ENCODE measurements at places on chromosomes 13 and 19.

DNA sequence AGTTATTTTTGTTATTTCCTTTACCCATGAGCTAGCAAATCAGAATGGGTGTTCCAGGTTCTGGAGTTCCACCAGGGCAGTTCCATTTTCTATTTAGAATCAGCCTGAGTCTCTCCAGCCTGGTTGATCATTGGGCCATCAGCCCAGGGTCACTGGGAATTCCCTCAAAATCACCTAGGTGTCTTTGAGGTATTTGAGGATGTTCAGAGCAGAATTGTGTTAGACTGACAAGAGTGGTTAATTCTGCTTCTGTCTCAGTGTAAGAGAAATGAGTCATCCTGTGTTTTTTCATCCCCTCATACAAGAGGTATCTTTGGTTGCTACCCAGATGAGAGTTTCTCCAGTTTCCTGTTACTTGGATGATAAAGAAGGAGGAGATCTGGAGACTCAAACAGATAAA, 11.7 kb downstream of the ZNF66 start:
- no peak for DNase-seq

- DNase-seq, result no peak
Measured at GRCh38 chr13:97921176-97921816, 32.2 kb upstream of the IPO5 start.

DNA sequence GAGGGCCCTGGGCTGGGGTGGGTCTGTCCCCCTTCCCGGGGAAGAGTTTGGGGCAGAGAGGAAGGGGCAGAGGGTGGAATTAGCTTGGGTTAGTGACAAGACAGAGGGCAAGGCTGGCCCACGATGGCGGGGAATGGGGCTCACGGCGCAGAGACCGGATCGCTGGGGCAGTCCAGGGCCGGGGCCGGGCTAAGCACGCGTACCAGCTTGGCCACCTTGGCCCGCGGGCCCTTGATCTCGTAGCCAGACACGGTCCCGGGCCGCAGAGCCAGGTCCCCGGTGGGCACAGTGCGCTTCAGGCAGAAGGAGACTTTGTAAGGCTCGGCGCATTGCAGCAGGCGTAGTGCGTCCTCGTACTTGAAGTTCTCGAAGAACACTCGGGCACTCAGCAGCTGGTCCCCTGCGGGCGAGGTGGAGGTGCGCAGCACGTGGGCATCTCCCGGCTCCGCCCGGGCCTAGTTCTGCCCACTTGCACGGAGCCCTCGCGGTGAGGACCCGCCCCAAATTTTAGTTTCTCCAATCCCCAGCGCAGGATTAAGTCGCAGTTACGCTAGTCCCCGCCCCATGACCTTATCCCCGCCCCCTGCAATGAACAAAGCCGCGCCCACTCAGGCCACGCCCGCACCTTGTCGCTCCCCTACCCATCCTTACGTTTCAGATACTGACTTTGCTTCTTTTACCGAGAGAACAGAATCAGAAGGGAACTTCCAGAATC, 8.6 kb upstream of the HIPK4 start:
- peak; percentile 79 for DNase-seq

DNA sequence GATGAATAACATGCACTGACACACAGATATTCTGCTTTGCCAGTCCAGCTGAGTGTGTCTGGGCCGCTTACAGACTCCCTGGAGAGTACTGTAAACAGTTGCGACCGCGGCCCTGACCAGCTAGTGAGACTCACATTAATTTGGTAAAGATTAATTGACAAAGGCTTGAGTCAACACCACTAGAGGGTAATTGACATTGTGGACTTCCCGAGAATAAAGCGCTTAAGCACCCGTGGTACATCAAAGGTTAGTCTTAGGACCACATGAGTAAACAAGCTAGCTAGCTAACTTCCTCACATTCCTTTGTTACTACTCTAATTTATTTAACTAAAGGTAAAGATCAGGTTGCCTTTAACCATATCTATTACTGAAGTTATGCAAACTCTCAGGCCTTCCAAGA, 624.4 kb upstream of the ARGLU1 start:
- no peak for DNase-seq

- DNase-seq, result peak; percentile 74
Measured at GRCh38 chr19:42433503-42434260, 6.5 kb upstream of the LIPE start.

- DNase-seq, result no peak
Measured at GRCh38 chr13:100977841-100978240, 303.2 kb upstream of the TMTC4 start.

GRCh38 chr13:33744589-33745369, 73.2 kb upstream of the RFC3 start:
- DNase-seq, result no peak

GRCh38 chr19:10888421-10888866, 17.1 kb downstream of the CARM1 start:
- no peak for DNase-seq

DNA sequence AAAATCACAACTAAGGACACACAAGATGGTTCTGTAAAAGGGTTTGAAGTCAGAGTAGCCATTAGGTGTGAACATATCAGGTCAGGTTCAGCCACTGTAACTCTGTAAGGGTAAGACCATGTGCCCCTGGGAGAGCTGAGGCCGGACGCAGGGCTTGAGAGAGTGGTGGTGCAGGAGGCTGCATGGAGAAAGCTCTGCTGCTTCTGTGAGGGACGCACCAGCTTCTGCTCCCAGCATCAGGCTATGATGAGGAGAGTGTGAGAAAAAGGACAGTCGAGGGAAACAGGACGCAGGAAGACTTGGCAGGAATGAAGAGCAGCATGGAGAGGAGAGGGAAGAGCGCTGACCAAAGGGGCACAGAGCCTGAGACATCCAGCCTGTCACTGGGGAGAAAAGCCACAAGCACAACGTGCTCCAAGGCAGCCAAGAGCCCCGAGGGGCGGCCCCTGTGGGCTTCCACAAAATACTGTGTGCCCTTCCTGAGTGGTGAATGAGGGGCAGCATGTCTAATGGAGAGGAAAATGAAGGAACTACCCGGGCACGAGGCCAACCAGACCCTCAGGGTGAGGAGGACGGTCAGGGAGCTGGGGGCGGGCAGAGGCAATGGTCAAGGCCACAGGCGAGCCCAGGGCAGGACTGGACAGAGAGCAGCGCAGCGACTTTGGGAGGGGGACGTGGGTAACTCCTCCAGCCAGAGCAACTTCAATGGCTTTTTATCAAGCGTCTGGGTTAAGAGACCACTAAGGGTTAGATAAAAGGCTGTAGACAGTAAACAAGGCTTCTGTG, 107.7 kb downstream of the COL4A1 start:
- no peak for DNase-seq

DNA sequence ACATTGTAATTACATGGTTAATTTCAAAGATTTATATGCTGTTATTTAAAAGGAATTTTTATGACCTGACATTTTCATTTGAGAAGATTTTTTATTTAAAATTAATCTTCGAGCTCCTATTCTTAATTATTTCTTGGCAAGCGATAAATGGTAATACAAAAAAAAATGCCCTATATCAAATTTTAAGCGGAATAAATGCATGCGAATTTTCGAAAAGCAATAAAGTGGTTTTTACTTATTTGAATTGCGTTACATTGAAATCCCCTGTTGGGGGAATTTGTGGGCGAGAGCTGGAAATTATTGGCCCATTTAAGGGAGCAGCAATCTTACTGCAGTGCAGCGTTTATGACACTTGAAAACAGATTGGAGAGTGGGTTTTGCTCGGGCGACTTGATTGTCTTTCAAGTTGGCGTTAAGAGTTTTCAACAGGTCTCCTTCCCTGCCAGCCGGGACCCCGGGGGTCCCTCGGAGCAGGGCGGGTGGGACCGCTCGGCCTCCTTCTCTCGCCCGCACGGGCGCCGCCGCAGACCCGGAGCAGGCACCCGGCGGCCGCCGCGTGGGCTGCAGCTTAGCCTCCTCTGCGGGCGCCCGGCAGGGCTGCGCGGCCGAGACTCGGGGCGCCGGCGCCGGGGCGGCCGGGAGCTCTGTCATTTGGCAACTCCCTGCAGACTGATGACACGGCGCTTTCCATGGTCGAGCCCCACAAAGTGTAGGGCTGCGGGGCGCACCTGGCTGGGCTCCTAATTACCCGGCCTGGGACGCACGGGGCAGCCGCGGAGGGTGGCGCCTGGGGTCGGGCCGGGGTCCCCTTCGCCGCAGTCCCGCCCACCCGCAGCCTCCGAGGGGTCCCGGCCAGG, 255.1 kb upstream of the SOX21 start:
- no peak for DNase-seq

DNA sequence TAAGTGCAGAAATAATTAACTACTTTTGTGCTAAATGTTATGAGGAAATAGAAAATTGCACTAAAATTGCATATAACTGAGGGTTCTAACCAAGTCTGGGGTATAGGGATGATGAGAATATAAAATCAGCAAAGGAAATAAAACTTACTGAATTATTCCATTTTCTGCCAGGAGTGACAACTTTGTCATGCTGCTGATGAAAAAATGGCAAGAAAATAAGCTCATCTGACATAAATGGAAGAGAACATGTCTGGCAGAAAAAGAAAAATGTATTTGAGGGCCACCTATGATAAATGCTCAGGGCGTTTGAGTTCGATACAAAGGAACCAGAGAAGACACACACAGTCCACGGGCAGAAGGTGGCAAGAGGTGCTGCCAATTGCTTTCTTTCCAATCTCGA, 78.2 kb downstream of the LHFPL6 start:
- DNase-seq, result no peak
